ENCODE measurements at places on chromosomes 2 and 18. TPM values are rescaled to one million over a fixed set of nuclear protein-coding genes. Genes with fewer than 3 reads are reported as not detected.

- no peak for DNase-seq
These were observed 52.4 kb downstream of the DPP4 start for GRCh38 chr2:162021516-162022058.

DNA sequence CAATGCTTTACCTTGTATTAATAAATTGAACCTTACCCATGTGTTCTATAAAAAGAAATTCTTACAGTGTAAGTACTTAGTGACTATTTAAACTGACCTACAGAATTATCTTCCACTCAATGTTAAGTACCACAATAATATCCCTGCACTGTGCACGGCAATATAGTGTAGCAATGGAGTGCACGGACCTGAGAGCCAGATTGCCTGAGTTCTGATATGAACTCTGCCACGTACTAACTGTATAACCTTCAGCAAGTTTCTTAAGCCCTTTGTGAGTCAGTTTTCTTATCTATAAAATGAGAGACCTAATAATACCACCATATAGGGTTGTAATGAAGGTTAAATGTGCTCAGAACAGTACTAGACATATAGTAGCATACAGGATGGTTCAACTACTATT lies 66.2 kb downstream of the GPR39 start:
- DNase-seq, result no peak

DNA sequence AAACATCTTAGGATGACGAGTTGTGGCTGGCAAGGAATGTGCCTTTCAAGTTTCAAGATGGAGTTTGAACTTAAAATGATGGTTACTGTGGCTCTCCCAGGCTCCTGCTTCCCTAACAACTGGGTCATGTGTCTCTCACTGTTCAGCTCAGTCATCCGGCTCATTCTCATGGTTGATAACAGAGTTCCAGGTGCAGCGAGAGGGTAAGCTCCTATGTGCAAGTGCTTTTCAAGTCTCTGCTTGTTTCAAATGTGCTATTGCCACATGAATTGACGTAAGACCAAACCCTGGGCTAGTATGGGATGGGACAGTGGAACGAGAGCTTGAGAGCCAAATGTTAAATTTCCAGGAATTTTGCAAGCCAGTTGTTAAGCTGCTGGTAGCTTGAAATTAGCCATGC lies 19.5 kb upstream of the PUM2 start:
- DNase-seq, result no peak

DNA sequence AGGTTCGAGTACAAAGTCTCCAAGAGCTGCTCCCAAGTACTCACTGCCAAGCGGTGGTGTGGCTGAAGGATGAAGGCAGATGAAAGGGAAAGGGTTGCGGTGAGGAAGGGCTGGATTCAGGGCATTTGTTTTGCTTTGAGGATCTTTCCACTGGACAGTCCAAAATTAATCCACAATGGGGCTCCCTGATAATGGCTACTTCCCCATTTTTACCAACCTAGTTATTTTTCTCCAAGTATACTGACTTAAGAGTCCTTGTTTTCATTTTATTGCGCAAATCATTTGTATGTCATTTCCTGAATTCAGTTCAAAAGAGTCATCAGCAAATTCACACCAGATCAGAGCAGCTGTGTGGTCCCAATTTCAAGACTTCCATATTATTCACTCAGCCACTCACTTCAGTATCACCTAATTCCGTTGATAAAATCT lies 464 bp upstream of the SESTD1 start:
- DNase-seq, result no peak

DNA sequence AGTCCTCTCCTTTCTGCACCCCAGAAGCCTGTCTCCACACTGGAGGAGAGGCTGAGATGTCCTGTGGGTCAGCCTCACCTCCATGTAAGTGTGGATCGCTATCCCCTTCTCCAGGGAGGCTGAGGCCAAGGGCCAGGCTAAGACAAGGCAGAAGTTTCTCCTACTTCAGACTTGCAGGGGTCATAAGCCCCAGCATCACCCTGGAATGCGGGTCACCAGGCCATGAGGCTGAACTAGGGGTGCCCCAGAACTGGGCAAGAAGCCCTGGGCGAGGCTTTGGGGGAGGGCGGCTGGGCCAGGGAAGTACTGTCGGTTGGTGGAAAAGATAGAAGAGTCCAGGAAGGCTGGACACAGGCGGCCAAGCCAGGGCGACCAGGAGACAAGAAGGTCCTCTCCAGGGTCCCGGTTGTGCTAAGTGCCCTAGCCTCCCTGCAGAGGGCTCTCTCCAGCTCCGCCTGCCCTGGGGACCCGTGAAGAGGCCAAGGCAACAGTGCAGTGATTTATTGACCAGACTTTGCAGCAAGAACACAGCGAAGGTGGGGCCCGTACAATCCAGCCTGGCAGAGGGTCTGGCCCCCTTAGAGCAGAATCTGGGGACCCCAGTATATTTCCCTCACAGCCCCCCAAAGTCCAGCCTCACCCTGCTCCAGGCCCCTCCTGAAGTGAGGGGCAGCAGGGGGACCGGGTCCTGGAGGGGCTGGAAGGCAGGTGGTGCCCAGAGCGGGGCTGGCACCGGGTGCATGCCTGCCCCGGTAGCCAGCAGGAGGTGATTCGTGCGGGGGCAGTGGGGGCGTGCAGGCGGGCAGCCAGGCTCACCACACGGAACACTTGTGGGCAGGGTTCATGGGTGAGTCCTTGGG lies 8.1 kb downstream of the ECEL1 start:
- DNase-seq, result peak; percentile 11

- DNase-seq, result no peak
These were observed 19.2 kb upstream of the ASXL2 start for GRCh38 chr2:25897506-25897905.

The KIF5C gene
- total RNA-seq, result 0.47 TPM

The SF3B1 gene
- 143 TPM for total RNA-seq
